Motor neuron (in vitro differentiated cells): ENCODE measurements at places on chromosomes 16 and 17.

DNA sequence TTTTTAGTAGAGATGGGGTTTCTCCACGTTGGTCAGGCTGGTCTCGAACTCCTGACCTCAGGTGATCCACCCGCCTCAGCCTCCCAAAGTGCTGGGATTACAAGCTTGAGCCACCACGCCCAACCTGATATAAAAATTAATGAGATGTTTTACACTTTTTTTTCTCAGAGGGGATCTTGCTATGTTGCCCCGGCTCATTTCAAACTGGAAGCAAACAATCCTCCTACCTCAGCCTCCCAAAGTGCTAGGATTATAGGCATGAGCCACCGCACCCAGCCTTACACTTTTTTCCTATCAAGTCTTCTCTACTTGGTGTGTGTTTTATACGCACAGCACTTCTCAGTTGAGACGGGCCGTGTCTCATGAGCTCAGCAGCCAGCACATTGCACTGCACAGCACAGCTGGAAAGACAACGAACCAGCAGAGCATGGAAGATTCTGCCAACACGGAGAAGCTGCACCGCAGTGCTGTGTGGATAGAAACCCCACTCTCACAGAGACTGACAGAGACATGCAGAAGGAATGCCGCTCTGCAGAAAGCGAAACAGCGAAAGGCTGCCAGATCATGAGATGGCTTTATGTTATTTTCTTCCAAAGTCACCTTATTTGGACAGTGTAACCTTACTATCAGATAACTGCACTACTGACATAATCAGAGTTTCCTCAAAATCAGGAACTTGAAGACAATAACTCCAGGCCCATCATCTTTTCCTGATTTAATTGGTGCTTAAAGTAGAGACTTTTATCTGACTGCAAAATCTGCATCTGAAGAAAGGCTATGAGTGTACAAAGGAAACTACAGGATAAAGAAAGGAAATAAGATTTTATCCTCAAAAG is 6.5 kb upstream of the QRICH2 start:
- ATAC-seq: no peak

GRCh38 chr17:41492771-41493170 is 3.1 kb upstream of the KRT36 start:
- ATAC-seq: no peak

- ATAC-seq: peak; percentile 26
Observed at GRCh38 chr17:9522074-9522473, 53.5 kb downstream of the STX8 start.

- ATAC-seq: no peak
Observed at GRCh38 chr17:3167574-3167973, 29.7 kb upstream of the OR1A2 start.

DNA sequence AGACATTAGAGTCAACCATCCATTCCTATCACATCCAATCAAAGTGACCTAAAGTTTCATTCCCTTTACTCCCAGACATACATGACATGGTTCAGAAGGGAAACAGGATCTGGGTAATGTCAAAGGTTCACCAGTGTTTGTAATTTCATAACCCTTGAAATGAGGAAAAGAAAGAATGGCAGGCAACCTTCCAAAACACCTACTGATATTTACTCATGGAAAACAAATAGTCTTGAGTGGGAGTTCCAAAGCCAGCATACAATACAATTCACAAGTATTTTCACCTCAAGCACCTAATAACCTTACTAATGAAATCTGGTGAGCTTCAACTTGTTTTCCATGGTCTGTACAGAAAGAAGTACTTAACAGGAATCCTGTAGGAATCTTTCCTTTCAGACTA is 72.5 kb upstream of the AXIN2 start:
- ATAC-seq: no peak

DNA sequence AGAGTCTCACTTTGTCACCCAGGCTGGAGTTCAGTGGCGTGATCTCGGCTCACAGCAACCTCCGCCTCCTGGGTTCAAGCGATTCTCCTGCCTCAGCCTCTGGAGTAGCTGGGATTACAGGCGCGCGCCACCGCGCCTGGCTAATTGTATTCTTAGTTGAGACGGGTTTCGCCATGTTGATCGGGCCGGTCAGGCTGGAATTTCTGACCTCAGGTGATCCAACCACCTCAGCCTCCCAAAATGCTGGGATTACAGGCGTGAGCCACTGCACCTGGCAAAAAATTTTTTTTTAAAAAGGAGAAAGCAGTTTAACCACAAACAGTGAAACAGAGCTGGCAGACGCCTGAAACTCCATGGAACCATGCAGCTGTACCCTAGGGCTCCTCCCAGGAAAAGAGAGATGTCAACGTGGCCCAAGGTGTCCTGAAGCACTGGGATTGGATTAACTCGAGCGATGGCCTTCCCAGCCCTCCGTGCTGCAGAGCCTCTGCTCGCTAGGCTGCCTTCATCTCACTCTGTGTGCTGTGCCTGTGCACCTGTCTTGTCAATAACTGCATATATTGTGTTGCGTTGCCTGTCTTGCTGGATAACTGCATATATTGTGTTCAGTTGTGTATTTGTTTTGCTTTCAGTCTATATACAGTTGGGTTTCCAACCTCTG is 29.6 kb upstream of the FOXK2 start:
- no peak for ATAC-seq

- ATAC-seq: no peak
Observed at GRCh38 chr17:69540356-69540755, 125.9 kb downstream of the MAP2K6 start.

DNA sequence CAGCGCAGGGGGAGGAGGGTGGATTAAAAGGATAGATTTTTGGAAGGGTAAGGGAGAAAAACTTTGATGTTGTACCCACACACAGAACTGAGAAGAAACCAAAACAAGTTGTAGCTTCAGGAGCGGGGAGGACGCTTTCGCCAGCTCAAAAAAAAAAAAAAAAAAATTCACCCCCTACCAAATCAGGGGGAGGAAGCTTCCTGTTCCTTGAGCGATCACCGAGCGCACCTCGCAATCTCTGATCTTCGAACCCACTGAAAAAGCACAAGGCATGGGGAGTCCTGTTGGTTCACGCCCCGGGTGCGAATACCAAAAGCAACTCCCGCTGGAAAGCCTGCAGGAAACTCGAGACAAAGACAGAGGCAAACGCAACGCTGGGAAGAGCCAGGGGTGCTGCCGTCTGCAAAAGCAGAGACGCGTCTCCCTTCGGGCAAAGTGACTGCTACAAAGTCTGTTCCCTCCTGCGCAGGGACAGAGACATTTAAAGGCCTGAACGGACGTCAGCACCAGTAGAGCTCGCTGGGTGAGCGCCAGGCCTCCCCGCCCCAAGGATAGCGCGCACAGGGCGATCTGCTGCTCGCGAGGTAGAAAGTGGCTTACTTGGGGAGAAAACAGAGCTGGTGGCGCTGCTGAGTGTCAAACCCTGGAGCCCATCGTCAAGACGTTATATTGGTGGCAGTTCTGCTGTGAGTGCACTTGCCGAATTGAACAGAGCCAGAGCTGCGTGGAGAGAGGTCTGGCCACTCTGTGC is 190.4 kb downstream of the USP22 start:
- peak; percentile 85 for ATAC-seq

GRCh38 chr16:84614073-84614459 is 3.8 kb downstream of the COTL1 start:
- ATAC-seq: no peak

DNA sequence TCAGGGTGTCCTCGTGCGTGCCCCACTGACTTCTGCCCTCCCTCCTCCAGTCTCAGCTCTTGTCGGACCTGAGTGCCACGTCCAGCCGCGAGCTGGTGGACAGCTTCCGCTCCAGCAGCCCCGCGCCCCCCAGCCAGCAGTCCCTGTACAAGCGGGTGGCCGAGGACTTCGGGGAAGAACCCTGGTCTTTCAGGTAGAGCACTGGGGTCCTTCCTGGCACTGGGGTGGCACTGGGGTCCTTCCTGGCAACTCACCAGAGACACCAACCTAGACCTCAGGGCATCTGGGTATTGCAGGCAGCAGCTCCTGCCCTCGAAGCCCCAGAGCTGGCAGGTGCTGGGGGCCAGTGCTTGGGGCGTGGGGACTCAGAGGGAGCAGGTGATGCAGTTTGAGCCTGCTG is 25.0 kb downstream of the SGSH start:
- no peak for ATAC-seq

GRCh38 chr16:80197741-80198201 is 343.0 kb upstream of the DYNLRB2 start:
- peak; percentile 93 for ATAC-seq

DNA sequence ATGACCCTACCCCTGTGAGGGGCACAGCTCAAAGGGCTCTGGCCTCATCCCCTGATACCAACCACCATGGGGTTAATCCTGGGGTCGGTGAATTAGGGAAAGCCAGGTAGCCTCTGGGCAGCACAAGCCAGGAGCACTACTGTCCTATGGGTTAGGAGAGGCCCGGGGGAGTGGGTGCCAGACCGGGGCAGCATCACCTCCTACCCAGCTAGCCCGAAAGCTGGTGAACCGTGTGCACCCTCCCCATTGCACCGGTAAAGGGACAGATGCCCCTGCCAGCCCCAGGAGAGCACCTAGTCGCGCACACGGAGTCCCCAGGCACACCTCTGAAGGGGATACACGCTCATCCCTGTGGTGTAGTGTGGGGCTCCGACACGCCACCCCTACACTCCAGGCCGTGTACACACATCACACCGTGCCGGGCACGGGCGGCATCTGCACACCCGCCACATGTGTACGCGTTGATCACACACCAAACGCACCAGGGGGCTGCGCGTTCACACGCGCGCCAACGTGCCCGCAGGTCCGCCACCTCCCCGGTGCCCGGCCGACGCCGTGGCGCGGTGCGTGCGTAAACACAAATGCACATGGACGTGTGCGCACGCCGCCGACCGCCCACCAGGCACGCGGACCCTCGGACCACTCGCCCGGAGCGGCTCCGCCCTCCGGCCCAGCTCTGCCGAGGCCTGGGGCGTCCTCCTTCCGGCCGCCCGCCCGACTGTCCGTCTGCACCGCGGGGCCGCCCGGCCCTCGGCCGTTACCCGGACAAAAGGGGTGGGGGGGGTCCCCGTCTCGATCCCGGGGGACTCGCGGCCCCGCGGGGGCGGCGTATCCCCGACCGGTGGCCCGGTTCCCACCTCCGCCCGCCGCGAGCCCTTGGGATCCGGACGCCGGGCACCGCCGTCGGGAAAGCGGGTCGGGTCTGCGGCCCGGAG is 785 bp downstream of the UBALD1 start:
- ATAC-seq: peak; percentile 0

- no peak for ATAC-seq
Observed at GRCh38 chr16:24145927-24146326, 110.2 kb upstream of the CACNG3 start.

GRCh38 chr16:7038475-7038874 is 294.2 kb upstream of the RBFOX1 start:
- no peak for ATAC-seq

DNA sequence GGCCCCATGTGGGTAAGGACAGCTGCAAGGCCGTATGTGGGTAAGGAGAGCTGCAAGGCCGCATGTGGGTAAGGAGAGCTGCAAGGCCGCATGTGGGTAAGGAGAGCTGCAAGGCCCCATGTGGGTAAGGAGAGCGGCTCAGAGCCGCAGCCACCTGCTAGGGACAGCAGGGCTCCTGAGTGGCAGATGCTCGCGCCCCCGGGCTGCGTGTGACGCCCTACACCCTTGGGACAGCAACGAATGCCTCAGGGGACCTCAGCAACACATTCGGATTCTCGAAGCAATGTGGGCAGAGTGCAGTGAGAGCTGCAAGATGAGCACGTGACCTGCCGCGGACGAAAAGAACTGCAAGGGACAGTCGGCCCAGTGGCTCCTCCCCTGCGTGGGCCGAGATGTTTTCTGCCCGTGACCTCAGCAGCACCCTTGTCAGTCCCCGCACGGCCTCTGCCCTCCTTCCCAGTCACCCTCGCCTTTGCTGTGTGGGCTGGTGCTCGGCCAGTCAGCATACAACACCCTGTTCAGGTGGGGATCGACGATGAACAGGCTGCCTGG is 9.6 kb upstream of the SLC38A8 start:
- ATAC-seq: no peak

DNA sequence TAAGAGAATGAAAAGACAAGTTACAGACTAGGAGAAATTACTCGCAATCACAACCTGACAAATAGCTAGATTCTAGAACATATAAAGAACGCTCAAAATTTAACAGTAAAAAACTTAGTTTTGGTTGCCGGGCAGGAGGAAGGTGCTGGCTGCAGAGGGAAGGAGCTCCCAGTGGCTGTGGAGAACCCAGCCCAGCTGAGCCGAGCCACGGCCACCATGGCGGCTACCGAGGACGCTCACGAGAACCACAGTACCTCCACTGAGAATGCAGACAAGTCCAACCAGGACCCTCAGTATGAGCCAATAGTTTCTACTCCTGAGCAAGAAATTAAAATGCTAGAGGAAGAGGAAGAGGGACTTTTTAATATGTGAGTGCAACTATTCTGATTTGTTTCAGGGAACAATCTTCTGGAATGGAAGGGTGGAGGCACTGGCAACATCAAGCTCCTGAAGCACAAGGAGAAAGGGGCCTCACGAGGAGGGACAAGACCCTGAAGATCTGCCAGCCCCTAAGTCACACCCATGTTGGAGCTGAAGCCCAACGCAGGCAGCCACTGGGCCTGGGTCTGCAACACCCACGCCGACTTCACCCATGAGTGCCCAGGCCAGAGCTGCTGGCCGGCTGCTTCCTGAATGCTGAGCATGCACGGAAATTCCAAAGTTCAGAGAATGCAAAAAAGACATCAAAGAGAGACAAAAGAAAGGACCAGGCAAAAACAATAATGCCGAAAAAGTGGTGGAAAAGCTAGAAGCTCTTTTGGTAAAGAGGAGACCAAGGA is 55.0 kb downstream of the DNAH17 start:
- no peak for ATAC-seq

- ATAC-seq: no peak
Observed at GRCh38 chr17:33285413-33285812, 7.7 kb downstream of the ASIC2 start.

DNA sequence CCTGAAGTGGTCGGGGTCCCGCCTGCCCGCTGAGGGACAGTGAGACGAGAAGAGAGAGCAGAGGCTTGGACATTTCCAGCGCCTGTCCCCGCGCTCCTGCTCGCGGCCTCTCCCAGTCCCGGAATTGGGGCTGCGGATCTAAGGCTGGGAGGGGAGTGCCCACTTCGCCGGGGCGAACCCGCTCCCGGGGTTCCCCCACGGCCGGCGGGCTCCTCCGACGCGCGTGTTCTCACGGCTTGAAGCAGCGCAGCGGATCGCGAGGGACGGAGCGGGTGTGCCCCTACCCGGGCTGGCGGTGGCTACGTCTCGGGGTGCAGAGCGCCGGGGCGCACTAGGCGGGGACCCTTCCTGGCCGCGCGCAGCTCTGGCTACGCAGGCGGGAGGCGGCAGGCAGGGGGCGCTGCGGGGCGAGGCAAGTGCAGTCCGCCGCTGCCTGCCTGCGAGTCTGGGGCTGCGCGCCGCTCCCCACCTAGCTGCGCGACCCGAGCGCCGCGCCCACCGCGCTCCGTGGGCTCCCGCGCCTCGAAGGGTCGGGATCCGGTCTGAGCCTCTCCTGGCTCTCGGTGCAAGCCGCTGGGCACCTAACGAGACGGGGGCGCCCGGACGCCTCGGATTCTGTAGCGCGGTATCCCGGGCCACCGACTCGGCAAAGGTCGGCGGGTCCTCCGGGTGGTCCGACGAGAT is 1.2 kb downstream of the NGFR start:
- peak; percentile 68 for ATAC-seq
